H1 (cell line): ENCODE measurements at places on chromosomes 5 and 9. TPM values are rescaled to one million over a fixed set of nuclear protein-coding genes. Genes with fewer than 3 reads are reported as not detected.

Gene EMB
- 13.6 and 29.3 TPM in 2 replicates for polyA plus RNA-seq

Gene ADRB2
- 0.77 and 0.78 TPM in 2 replicates for polyA plus RNA-seq

Gene RABL6
- 70.1 and 98.6 TPM in 2 replicates for polyA plus RNA-seq

GRCh38 chr9:131554087-131554842 is 8.9 kb downstream of the PRRT1B start:
- peak; percentile 53 for DNase-seq

Gene ADAMTSL2
- 0.76 and 1.0 TPM in 2 replicates for polyA plus RNA-seq

Gene COL27A1
- polyA plus RNA-seq, result 15.1 and 26.0 TPM in 2 replicates

GRCh38 chr5:126826619-126827215 is 49.8 kb downstream of the LMNB1 start:
- DNase-seq, result no peak

DNA sequence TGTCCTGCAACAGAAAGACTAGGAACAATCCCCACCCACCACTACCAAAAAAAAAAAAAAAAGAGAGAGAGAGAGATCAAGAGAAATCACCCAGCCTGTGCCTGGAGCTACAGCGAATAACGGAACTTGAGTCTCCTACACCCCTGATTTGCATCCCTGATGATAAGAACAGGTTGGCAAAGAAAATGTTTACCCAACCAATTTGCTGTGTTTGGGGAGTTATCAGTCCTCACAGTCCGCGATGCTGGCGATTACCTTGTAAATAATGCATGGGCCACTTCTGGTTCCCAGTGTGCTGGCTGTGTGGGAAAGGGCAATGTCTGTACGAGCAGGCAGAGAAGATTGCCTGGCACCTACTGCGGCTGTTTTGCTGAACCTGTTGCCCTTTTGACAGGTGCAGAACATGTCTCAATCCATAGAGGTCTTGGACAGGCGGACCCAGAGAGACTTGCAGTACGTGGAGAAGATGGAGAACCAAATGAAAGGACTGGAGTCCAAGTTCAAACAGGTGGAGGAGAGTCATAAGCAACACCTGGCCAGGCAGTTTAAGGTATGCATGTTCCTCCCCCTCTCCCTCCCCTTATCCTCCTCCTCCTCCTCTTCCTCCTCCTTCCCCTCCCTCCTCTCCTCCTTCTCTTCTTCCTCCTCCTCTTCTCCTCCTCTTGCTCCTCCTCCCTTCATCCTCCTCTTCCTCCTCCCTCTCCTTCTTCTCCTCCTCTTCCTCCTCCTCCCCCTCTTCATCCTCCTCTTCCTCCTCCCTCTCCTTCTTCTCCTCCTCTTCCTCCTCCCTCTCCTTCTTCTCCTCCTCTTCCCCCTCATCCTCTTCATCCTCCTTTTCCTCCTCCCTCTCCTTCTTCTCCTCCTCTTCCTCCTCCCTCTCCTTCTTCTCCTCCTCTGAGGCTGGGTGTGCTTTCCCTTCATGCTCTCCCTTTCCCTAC is 8.3 kb downstream of the OLFM1 start:
- DNase-seq, result no peak

DNA sequence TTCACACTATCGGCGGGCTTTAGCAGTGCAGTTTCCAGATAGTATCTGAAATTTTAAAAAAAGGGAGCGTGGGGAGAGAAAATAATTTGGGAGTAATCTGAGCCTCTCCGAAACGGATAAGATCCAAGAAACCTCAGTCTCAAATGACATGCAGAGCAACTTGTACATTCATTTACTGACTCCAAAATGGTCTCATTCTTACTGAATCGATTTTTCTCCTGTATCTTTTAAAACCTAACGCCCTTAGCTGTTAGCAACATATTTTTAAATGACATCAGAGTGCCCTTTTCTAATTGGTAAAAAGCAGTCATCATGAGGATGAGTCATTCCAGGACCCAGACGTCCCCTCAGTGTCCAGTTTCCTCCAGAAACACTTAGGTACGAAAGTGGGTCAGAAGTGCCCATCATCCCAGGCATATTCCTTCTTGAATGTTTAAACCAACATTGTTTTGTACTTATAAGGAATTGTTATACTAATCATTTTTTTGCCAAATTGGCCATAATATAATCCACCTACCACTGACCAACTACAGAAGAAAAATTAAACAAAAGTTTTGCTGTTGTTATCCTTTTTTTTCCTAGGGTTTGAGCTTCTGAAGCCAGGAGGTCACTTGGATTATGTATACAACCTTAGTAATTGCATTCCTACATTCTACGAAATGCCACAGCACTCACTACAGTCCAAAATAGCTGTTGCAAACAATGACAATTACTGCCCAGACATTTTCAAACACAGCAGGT is 354.4 kb downstream of the ADAMTS6 start:
- no peak for DNase-seq

Gene ADAM19
- 6.5 and 7.3 TPM in 2 replicates for polyA plus RNA-seq

DNA sequence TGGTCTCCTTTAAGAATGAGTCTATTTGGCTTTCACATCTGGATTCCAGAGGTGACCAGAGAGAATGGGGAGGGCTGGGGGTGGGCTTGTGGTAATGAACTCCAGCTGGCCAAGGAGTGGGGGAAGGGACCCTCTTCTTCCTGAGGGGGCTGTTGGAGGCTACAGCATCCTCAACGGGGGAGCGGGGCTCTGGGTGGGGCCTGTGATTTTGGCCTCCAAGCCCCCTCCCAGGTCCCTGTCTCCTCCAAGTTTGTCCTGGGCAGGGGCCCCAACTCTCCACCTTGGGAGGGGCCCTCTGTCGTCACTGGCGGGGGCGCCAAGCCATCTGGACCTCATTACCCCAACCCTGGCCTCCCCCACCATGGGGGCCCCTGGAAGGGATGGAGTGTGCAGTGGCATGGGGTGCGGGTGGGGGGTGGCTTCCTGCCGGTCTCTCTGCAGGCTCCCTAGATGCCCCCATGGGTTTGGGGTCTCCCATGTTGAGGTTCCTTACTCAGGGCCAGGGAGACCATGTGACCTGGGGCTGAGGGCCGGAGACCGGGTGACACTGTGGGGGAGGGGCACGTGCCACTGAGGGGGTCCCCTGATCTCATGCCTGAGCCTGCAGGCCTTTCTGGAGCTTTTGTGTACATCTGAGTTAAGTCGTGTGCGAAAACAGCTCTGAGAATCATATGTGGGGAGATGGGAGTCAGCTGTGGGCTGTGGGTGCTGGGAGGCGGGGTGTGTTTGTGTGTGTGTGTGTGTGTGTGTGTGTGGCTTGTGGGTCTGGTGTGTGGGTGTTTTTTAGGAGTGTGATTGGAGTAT is 32.4 kb downstream of the GOLGA2 start:
- no peak for DNase-seq

Gene IL11RA
- 9.1 and 10.5 TPM in 2 replicates for polyA plus RNA-seq

- no peak for DNase-seq
Measured at GRCh38 chr9:91187311-91187964, 174.3 kb downstream of the AUH start.

GRCh38 chr5:35228310-35228709 is 2.0 kb downstream of the PRLR start:
- DNase-seq, result no peak

GRCh38 chr9:91898451-91899218 is 51.4 kb downstream of the ROR2 start:
- no peak for DNase-seq

- no peak for DNase-seq
Measured at GRCh38 chr5:63121471-63121870, 542.9 kb downstream of the LRRC70 start.

Gene PLAC8L1
- polyA plus RNA-seq, result 0.42 and 0.99 TPM in 2 replicates

Gene PTCD2
- 5.6 and 7.3 TPM in 2 replicates for polyA plus RNA-seq

Gene COMMD10
- polyA plus RNA-seq, result 7.8 and 16.5 TPM in 2 replicates

GRCh38 chr5:89253666-89254352 is 370.8 kb upstream of the MEF2C start:
- no peak for DNase-seq

DNA sequence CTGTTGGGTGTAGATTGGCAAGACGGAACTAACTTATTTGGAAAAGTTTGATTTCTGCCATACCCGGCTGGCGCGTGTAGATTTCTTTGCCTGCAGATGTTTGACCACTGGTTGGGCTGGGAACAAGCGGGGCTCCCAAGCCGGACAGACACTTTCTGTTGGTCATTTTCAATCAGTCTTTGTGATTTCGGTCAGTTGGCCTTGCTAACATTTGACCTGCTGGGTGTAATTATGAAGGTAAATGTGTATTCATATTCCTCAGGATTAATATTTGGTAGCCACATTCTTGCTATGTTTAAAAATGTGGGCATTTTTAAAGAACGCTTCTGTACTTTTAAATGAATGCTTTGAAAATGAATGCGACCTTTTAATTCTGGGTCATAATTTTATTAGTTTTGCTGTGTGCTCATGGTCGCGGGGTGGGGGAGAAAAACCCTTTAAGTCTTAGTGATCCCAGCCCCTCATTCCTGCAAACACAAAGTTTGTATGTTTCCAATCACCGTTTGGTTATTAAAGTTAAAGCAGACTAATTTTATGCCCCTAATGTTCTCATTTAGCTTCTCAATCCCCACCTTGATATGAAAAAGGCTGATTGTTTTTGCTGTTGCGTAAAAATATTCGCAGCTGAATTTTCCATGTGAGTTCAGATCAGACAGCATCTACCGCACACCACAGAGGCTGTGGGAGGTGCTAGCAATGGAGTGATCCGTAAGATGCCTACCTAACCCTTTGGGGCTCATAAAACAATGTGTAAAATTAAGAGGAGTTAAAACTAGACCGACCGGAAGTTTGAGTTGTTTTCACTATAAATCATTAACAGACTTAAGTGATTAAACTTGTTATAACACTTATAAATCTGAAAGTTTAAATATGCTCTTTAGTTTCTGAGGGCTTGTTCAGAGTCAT is 1.5 kb downstream of the RASGRF2 start:
- no peak for DNase-seq

DNA sequence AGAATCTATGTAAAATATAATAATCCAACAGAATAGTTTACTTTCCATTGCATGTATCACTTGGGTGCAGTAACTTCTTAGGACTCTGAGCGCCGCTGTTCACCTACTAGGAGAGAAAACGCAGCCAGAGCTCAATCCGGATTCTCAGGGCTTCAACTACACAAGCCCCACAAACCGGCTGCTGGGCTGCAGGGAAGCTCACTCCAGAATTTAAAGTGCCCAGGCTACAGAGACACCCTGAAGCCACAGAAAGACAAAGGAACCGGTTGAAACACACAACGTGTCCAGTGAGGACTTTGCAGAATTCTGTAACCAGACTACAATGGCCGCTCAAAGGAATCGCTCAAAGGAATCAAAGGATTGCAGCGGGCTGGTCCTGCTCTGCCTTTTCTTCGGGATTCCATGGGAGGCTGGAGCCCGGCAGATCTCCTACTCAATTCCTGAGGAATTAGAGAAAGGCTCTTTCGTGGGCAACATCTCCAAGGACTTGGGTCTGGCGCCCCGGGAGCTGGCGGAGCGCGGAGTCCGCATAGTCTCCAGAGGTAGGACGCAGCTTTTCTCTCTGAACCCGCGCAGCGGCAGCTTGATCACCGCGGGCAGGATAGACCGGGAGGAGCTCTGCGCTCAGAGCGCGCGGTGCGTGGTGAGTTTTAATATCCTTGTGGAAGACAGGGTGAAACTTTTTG is at the start of gene PCDHGA10:
PCDHGA10 (plus strand) TSS at position 134 of the 686 bp plus-strand sequence; CDS start at position 323, 189 bp downstream.
- DNase-seq, result no peak

Gene CEL
- 1.8 and 2.7 TPM in 2 replicates for polyA plus RNA-seq

DNA sequence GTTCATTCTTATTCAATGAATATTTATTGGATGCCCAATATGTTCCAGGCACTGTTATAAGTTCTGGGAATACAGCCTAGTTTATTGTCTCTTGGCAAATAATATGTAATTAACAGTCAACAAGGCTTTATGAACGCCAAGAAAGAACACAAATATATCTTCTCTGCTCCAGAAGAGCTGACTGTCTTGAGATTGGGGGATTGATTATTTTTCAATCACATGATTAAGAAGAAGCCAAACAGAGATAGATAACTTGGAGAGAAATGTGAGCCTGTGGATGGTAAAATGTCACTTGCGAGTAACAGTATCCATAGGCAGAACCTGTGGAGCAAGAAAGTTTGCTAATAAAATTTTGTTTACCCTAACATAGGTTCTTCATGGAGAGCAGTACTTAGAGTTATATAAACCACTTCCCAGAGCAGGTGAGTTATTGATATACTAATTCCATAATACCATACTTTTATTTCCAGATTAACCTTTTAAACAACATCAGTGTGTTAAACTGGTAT is 49.4 kb downstream of the HSD17B4 start:
- no peak for DNase-seq

- DNase-seq, result no peak
Measured at GRCh38 chr5:73692166-73692640, 66.2 kb downstream of the ARHGEF28 start.

Gene GABRB2
- 0.25 and 0.54 TPM in 2 replicates for polyA plus RNA-seq
